ENCODE measurements at places on chromosomes 1 and 21. TPM values are rescaled to one million over a fixed set of nuclear protein-coding genes. Genes with fewer than 3 reads are reported as not detected.

DNA sequence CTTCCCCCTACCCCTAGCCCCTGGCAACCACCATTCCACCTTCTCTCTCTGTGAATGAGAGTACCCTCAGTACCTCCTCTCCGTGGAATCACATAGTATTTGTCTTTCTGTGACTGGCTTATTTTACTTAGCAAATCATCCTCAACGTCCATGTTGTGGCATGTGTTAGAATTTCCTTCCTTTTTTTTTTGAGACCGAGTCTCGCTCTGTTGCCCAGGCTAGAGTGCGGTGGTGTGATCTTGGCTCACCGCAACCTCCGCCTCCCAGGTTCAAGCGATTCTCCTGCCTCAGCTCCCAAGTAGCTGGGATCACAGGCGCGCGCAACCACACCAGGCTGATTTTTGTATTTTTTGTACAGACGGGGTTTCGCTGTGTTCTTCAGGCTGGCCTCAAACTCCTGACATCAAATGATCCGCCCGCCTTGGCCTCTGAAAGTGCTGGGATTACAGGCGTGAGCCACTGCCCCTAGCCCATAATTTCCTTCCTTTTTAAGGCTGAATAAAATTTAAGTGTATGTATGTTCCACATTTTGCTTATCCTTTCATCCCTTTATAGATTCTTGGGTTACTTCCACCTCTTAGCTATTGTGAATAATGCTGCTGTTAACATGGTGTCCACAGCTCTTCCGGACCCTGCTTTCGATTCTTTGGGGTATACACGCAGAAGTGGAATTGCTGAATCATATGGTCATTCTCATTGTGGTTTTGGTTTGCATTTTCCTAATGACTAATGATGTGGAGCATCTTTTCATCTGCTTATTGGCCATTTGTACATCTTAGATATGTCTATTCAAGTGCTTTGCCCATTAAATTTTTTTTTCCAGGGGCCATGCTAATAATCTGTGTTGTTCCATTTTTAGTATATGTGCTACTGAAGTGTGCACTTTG, 32.3 kb downstream of the ERRFI1 start:
- no peak for DNase-seq

GRCh38 chr21:38263493-38263892, 6.7 kb downstream of the KCNJ15 start:
- DNase-seq, result no peak

DNA sequence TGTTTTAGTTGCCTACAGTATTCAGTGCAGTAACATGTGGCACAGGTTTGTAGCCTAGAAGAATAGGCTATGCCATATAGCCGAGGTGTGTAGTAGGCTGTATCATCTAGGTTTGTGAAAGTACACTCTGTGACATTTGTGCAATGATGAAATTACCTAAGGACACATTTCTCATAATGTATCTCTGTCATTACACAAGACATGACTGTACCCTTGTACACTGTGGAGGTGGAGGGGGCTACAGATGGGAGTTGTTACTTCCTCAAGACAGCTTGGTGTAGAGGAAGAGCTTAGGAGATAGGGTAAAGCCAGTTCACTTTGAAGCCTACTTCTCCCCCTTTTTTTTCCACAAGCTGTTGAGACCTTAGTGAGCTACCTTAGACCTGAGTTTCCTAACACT, 59.7 kb upstream of the RAVER2 start:
- no peak for DNase-seq

DNA sequence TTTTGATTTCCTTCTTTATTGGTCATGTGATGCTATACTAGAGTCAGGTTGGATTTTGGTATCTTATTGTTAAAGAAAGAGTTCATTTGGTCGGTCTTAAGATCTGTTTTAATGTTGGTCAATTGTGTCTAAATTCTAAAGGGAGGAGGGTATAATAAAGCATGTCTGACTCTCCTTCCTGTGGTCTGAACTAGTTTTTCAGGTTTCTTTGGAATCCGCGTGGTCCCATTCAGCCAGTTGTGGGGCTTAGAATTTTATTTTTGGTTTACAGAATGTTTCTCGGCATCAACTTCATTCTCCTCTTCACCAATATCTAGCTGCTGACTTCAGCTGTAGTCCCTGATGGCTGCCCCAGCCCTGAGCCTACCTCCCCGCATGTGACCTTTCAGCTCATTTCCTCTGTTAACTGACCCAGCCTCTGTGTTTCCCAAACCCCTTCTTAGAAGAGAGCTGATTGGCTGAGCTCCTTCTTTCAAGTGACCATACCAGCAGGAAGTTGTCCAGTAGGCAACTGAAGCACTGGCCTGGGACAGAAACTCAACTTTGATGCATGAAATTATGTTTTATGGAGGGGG, 8.7 kb upstream of the MYOC start:
- no peak for DNase-seq

DNA sequence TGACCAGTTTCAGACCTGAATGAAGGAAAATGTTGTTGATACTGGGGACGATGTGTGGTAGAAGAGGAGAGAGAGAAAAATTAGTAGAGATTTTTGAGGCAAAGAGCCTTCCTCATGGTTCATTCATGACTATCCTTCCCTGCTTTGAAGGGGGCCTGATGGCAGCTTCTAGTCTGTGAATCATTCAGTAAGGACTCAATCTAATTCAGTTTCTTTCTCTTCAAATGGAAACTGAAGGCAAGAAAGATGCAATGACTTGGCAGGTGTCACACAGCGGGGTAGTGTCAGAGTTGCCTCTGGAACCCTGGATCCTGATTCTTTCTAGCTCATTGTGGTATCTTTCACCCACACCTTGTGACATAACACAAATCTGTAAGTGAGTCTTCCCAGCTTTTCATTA, 14.9 kb upstream of the CD5L start:
- DNase-seq, result no peak

GRCh38 chr1:18534810-18535205, 54.1 kb downstream of the KLHDC7A start:
- no peak for DNase-seq

DNA sequence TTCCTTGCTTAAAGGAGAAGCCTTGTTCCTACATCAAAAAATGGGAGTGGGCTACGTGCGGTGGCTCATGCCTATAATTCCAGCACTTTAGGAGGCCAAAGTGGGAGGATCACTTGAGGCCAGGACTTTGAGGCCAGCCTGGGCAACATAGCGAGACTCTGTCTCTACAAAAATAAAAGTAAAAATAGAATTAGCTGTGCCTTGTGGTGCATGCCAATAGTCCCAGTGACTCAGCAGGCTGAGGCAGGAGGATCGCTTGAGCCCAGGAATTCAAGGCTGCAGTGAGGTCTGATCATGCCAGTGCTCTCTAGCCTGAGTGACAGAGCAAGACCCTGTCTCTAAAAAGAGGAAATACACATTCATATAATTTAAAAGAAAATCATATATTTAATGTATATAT, 127.1 kb downstream of the C1orf21 start:
- DNase-seq, result no peak

DNA sequence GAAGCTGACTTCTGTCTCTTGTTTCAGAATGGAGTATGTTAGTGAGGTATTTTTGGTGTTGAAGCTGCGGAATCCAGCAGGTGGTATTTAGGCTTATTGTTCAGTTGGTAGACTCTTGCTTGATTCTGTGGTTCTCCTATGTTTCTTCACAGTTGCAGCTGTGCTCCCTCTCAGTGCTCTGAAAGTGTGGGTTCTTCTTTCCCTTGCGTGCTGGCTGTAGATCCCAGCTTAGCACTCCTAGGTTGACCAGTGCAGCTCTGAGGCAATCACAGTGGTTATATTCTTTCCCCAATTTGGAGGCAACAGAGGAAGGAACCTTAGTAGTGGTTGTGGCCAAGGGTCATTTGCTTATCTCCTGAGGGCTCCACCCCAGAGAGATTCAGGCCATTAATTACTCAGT, 269.2 kb upstream of the NRIP1 start:
- DNase-seq, result no peak

DNA sequence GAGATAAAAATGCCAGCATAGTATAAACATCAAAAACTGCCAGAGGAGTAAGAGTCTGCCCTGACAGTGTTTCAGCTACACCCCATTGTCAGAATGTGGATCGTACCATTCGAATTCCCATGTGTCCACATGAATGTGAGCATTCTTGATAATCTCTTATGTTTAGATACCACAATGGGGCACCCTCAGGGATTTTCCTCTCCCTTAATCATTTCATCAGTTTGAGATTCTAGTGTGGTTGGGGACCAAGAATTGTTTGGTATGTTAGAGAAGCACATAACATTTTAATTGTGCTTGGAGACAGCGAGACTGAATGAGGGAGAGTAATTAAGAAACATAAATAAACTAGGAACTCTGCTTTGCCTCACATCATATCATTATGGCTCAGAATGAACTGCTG, 120.2 kb downstream of the ZC3H11B start:
- DNase-seq, result no peak

GRCh38 chr1:198978523-198978922, 339.7 kb downstream of the PTPRC start:
- DNase-seq, result no peak

Gene PROK1
- 0.17 TPM for total RNA-seq

Gene CCDC181
- 0.96 TPM for total RNA-seq

Gene BGLAP
- 0.79 TPM for total RNA-seq

Gene MNDA
- 5.7 TPM for total RNA-seq
